ENCODE measurements at places on chromosomes 12 and 14.
A peak's percentile ranks its signal among the peaks of the same experiment; 100 is the strongest.

GRCh38 chr12:69430942-69431590 lies 39.1 kb upstream of the FRS2 start:
- DNase-seq: no peak

DNA sequence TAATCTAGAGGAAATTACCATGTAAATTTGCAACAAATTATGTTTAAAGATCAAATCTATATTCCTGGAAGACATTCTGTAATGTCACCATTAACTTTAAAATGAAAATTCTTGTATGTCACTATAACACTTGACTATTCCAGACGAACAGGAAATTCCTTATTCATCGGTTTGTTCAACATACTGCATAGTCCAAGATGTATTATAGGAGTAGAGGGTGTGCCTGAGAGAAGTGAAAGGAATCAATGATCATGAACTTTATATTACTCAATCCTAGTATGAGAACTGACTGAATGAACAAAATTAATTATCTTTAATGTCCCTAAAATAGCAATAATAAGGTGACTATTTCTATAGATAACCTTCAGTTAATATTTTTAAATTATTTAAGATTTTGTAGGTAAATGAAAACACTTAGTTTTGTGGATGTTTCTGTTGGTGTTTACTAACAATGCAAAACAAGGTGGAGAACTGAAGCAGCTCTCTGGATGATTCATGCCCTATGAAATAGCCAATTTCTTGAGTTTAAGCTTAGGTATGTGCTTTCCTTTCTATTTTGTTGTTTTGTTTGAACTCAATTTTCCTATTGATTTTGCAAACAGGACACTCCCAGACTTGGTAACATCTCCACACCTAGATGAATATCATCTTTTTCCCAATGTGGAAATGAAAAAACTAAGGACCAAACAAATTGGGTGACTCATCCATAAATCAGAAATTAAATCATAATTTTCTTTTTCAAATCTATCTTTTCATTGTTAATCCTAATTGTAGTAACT lies 18.2 kb upstream of the ITPR2 start:
- no peak for DNase-seq

DNA sequence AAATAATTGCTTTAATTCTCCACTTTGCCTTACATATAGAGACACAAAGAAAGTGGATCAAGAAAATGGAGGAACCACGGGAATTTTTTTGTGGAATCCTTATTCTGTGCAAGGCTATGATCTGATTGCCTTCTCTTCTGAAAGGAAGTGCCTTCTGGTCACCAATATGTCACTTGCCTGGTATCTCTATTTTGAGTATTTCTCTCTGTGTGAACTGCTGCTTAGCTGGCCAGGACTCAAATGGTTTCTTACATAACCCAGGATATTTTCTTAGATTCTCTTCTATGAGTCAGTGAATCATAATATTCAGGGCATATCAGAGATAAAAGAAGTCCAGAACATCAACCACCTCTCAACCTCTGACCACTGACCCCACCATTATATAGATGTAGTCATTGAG lies 156.1 kb downstream of the DIO2 start:
- no peak for DNase-seq

- no peak for DNase-seq
Observed at GRCh38 chr14:75096959-75097358, 27.5 kb downstream of the ZC2HC1C start.

DNA sequence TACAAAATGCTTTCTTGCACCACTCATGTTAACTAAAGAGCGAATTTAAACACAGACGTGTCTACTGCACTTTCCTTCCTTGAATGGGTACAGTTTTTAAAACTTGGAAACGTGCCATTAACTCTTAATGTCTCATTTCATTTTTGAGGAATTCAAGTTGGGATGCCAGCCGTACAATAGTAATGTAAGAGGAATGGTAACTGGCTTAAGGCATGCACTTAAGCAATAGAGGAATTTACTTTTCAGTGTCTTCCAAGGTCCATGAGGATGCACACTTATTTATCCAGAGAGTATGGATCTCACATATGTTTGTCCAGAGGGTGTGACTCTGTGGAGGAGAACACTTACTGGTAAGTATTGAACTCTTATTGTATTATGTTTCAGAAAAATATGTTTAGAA lies 52.9 kb downstream of the PPP4R4 start:
- no peak for DNase-seq

DNA sequence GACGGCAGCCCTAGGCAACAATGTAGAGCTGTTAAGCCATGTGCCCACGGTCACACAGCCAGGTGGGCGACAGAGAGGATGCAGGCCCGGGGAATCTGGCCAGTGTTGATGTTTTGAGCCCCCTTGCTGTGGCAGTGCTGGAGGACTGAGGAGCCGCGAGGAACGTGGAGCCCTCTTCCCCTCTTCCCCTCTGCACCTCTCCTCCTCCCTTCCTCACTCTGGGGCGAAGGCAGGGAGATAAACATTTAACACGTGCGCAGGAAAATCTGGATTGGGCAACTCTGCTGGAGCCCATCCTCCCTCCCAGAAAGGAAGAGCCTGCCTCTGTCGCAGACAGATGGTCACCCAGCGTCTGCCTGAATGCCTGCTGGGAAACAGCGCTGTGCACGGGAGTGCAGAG lies 376.8 kb downstream of the FUT8 start:
- DNase-seq: no peak

- no peak for DNase-seq
Observed at GRCh38 chr14:68610251-68610793, 182.5 kb downstream of the ZFP36L1 start.

GRCh38 chr12:50841716-50842531 lies 802 bp upstream of the TMPRSS12 start:
- no peak for DNase-seq

GRCh38 chr12:12384571-12385340 lies 27.9 kb downstream of the BORCS5 start:
- DNase-seq: peak; percentile 23

DNA sequence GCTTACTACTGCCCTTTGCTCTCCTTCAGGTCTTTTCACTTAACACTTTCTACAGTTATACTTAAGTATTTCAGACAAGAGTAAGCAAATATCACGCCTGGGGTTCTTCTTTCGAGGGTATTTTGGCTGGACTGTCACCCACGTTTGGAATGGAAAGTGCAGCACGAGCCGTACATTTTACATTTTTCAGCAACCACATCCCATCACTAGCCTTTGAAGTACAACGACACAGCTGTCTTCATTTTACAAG lies 349 bp upstream of the FAM177A1 start:
- no peak for DNase-seq

DNA sequence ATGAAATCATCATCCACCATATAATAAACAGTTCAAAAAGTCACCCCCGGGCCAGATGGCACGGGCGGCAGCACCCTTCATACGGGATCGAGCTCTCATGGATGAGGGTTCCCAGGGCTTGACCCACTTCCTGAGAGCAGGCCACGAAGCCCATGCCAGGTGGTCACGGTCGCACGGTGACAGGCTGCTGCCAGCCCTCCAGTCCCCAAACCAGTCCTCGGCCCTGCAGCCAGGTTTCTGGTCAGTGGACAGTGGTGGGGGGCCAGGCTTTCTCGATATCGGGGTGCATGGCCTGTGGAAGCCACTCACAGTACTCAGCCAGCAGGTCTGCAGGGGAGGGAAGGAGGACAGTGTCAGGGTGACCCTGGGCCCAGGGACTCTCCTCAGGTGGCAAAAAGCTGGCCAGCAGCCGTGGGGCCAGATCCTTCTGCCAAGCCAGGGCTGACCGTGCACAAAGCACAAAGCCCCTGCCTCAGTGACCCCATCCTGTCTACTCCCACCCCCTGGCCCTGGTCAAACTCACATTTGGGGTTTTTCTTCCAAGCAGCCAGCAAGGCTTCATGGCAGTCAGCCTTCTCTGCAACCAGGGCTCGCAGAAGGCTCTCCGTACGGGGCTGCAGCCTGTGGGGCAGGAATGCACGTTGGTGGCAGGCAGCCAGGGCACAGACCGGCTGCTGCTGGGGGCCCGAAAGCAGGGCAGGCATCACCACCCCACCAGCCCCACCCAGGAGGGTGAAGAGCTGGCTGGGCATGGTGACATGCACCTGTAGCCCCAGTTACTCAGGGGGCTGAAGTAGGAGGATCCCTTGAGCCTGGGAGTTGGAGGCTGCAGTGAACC lies 33.3 kb upstream of the UBC start:
- DNase-seq: no peak

DNA sequence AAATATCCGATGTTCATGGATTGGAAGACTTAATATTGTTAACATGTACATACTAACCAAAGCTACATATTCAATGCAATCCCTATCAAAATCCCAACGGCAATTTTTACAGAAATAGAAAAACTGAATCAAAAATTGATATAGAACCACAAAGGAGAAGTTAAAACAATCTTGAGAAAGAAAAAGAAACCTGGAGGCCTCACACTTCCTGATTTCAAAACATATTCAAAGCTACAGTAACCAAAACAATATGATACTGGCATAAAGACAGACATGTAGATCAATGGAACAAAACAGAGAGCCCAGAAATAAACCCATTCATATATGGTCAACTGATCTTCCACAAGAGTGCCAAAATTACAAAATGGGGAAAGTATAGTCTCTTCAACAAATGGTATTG lies 5.4 kb upstream of the PELI2 start:
- no peak for DNase-seq

DNA sequence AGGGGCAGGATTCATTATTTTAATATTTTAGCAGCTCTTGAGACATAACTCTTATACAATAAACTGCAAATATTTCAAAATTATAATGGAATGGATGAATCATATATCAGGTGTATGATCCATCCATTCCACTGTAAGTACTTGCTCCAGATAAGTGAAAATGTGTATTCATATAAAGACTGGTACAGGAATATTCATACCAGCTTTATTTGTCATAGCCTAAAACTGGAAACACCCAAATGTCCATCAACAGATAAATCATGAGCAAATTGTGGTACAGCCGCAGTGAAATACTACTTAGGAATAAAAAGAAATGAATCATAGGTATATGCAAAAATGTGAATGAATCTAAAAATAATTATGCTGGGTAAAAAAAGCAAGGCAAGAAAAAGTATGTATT lies 263.6 kb upstream of the SYT10 start:
- no peak for DNase-seq

DNA sequence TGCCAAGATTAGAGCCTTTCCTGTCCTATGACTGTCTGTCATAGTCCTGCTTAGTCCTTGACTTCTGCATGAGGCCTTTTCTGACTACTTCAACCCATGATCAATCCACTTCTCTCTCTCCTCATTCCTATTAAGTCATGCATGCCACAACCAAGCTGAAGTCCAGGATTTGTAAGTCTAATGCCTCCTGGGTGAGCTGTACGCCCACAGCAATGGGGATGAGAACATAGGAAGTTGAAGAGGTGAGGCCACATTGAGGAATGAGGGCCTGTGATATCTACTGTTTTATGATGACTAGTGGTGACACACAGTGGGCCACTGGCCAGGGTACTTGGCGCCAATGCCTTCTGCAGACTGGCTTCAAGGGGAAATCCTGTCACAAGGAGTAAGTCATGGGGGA lies 994.1 kb upstream of the TMEM132C start:
- DNase-seq: no peak

DNA sequence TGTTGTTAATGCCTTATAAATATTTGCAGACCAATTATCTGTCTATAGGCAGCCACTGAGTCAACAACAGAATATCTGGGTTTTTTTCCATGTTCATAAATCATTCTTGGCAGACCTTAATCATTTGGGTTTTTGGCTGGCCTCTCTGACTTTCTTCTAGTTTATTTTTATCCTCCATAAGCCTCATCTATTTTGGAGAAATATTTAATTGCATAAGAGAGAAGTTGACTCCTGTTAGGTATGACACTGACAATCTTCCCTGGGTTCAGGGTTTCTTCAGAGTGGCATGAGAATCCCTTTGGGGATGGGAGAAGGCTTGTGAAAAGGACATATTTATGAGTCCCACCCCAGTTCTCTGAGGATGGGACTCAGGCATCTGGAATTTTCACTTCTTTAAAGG lies 299.8 kb downstream of the NRXN3 start:
- DNase-seq: no peak

DNA sequence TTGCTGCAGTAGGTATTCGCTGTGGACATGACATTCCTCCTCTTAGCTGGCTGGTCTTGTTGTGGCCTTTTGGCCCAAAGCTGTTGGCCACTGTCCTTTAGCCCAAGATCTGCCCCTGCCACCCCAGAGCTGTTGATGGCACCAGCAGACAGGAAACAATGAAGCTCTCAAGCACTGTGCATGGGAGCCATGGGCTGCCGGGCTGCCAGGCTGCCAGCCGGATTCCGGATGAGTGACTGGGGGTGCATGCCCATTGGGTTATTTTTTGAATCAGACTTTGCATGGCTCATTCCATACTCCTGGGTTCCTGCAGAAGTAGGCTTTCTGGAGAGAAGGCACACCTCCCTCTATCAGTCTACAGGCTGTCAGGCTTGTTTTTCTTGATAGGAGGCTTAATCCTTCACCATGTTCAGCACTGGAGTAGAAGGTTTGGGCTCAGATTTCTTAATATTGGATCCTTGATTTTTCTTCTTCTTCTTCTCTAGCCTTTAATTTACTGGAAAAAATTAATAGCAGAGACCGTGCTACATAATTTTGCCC lies 32.4 kb downstream of the MAX start:
- DNase-seq: no peak

Measured in stimulated activated naive CD4-positive, alpha-beta T cell treated with Interleukin-2 at 50 U/mL for 16 hours (primary cell).